ENCODE measurements at places on chromosomes 6 and 20. TPM values are rescaled to one million over a fixed set of nuclear protein-coding genes. Genes with fewer than 3 reads are reported as not detected.

DNA sequence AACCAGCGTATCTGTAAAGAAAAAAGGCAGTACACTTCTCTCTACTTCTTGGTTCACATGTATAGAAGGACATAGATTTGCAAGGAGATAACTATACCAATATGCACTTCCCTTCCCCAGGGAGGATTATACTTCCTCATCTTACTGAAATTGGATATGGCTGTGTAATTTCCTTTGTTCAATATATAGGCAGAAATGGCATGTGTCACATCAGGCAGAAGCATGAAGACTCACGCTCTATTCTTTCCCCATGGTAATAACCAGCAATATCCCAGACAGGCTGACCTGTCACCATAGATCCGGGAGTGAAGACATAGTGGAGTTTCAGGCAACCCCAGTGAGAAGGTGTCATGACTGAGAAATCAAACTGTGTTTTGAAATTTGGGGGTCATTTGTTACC, 518.3 kb downstream of the KIF16B start:
- no peaks in the 10 kb centered on the region for H3K27me3 ChIP-seq
- no peaks in the 10 kb centered on the region for H3K4me1 ChIP-seq
- H3K36me3 ChIP-seq, result no peaks in the 10 kb centered on the region
- no peak for DNase-seq

DNA sequence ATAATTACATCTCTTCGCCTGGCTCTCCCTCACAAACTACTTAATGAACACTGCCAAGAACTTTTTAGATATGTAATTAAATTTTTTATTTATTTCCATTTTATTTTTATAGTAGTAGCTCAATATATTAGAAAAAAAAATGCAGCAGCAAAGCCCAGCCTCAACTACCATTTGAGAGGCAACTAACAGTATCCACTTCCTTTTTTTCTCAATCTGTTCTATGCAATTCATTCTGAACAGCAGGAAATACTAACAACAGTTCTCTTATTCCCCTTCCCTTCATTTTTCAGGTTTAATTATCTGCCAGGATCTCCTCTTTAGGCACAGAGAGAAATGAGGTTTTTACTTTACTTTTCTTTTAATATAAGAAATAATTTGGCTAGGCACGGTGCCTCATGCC, 112.7 kb downstream of the ZNF217 start:
- DNase-seq, result no peak
- no peaks in the 10 kb centered on the region for H3K27me3 ChIP-seq
- H3K27ac ChIP-seq, result no peak overlapping the region
- H3K36me3 ChIP-seq, result no peaks in the 10 kb centered on the region
- H3K4me3 ChIP-seq, result no peak overlapping the region

GRCh38 chr6:129194306-129194941, 311.5 kb downstream of the LAMA2 start:
- no peaks in the 10 kb centered on the region for H3K36me3 ChIP-seq
- no peaks in the 10 kb centered on the region for H3K27me3 ChIP-seq
- DNase-seq, result no peak

RBM24 gene
- not detected for total RNA-seq

DNA sequence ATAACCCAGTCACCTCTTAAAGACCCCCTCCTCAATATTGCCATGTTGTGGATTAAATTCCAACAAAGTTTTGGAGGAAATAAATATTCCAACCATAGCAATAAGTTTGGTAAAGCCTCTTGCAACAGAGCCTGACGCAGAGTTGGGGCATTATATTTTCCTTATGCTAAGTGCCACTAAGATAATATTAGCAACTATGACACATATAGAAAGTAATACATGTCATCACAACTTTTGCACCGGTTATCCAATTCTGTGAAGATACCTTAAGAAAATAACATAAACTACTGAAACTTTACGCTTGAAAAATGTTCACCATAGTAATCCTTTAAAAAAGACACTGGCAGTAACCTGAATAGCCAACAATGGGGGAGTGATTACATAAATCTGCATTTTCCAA, 52.2 kb upstream of the TRERF1 start:
- H3K27me3 ChIP-seq, result no peaks in the 10 kb centered on the region
- no peaks in the 10 kb centered on the region for H3K36me3 ChIP-seq
- H3K4me1 ChIP-seq, result no peaks in the 10 kb centered on the region
- no peak overlapping the region for H3K4me3 ChIP-seq

GRCh38 chr20:2127238-2127637, 25.6 kb downstream of the STK35 start:
- no peak overlapping the region for H3K27ac ChIP-seq
- H3K4me3 ChIP-seq, result no peak overlapping the region
- H3K27me3 ChIP-seq, result no peaks in the 10 kb centered on the region

DNA sequence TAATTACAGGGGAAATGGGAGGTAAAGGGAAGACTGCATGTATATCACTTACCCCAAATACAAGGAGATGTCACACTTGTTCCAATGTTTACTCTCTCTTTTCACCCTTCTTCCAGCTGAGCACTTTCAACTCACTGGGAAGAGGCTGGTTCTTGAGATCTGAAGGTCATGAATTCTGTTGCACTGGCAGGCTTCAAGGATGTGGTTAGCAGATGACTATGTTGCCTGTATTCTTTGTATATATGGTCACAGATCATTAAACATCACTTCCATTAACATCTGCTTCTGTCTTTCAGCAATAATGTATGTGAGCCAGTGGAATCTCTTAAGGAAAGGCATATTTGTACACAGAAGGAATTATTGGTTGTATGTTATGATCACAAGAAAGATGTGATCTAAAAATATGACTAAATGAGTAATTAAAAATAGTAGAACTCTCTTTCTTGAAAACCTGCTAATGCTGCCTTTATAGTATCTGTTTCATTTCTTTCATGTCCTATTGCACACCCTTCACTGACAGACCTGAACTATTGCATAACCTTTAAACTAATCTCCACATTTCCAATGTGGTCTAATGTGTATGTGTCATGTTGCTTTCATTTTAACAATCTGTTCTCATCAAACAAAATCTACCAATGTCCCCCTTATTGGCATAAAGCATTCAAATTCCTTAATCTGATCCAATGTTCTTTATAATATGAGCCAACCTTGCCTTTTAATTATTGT, 131.4 kb upstream of the EPHA7 start:
- H3K4me1 ChIP-seq, result no peaks in the 10 kb centered on the region
- no peaks in the 10 kb centered on the region for H3K36me3 ChIP-seq
- H3K27me3 ChIP-seq, result no peaks in the 10 kb centered on the region
- H3K4me3 ChIP-seq, result no peak overlapping the region
- no peak overlapping the region for H3K27ac ChIP-seq
- no peak for DNase-seq

RRAGD gene
- 7.3 TPM for total RNA-seq

DNA sequence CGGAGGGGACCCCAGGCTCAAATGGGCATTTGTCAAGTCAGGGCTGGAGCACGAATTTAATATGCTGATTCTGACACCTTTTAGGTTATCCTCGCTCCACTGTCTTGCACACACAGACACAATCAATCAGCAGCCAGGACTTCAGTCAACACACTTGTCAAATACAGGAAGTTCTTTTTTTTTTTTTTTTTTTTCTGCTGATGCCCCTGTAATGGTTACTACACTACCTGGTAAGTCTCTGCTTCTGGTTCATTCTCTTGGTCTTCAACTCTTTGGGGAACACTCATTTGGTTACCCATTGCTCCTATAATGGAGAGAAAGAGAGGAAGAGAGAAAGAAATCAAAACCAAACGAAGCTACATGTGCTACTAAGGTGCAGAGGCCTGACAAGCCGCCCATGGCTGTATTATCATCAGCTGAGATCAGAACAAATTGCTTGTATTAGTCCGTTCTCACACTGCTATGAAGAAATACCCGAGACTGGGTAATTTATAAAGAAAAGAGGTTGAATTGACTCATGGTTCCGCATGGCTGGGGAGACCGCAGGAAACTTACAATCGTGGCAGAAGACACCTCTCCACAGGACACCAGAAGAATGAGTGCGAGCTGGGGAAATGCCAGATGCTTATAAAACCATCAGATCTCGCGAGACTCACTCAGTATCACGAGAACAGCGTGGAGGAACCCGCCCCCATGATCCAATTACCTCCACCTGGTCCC, 11.8 kb downstream of the BCAS1 start:
- H3K4me1 ChIP-seq, result no peaks in the 10 kb centered on the region
- H3K27ac ChIP-seq, result no peak overlapping the region
- H3K4me3 ChIP-seq, result no peak overlapping the region
- H3K27me3 ChIP-seq, result no peaks in the 10 kb centered on the region

GRCh38 chr6:148944608-148945007, 197.8 kb downstream of the UST start:
- no peak for DNase-seq
- H3K27me3 ChIP-seq, result no peaks in the 10 kb centered on the region
- H3K4me1 ChIP-seq, result no peaks in the 10 kb centered on the region
- no peak overlapping the region for H3K4me3 ChIP-seq
- H3K27ac ChIP-seq, result no peak overlapping the region

BPIFA1 gene
- total RNA-seq, result not detected

DNA sequence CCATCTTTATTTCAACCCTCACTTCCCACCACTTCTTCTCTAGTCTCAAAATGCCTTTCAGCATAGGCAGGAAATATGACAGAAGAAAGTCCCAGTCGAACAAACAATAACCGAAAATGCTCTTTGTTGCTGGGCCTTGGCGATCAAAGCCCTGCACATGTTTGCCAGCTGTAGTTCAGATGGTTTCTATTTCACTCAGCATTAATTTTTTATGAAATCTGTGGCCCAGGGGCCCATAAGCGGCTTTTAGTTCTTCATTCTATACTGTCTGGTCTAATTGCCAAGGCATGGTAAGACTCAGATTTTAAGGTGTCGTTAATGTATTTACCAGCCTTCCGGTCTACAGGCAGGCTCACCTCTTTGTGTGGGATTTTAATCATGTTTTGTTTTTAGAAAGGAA, 10.9 kb upstream of the F13A1 start:
- no peaks in the 10 kb centered on the region for H3K4me1 ChIP-seq
- H3K27ac ChIP-seq, result no peak overlapping the region
- no peak overlapping the region for H3K4me3 ChIP-seq
- no peaks in the 10 kb centered on the region for H3K27me3 ChIP-seq
- no peak for DNase-seq
- H3K36me3 ChIP-seq, result no peaks in the 10 kb centered on the region

- no peak for DNase-seq
- H3K27me3 ChIP-seq, result no peaks in the 10 kb centered on the region
- H3K4me1 ChIP-seq, result no peaks in the 10 kb centered on the region
- H3K27ac ChIP-seq, result no peak overlapping the region
Measured at GRCh38 chr6:87071683-87072082, 23.2 kb downstream of the CGA start.

DNA sequence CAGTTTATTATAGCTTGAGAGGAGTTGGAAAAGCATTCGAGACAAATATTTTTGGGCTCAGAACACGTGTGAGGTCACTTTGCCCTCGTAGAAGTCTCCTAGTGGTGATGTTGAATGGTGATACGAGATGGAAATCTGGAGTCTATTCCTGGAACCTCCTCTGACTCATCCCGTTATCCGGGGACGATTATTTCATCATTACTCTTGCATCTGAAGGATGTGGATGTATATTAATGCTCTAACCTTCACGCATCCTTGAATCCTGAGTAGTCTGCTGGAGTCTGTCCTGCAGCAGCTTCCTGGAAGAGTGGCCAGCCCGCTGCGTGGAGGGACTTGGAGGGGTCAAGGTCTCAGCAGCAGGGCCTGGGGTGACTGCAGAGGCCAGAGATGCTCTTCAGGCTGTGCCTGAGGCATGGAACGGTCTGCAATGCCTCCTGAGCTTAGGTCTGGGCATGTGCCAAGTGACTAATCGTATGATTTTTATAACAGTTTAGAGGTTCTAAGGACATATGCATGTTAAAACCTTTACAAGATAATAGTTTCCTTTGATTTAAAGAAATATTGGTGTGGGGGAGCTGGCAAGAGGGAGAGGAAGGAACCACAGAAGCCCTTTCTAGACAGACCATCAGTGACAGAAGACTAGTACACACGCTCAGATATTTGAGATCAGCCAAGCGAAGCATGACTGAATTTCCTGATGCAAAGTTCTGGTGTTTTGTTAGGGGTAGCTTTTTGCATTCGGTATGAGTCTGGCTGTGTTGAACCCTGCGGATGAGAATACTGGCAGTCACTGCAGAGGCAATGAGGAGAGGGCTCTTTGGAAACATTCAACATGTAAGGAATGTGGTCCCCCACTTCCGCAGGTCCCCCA, 400.2 kb downstream of the QKI start:
- H3K4me1 ChIP-seq, result no peaks in the 10 kb centered on the region
- H3K36me3 ChIP-seq, result no peaks in the 10 kb centered on the region
- no peaks in the 10 kb centered on the region for H3K27me3 ChIP-seq
- no peak overlapping the region for H3K27ac ChIP-seq

- no peaks in the 10 kb centered on the region for H3K27me3 ChIP-seq
- H3K4me3 ChIP-seq, result no peak overlapping the region
- no peak overlapping the region for H3K27ac ChIP-seq
- H3K36me3 ChIP-seq, result no peaks in the 10 kb centered on the region
Measured at GRCh38 chr20:56323206-56323605, 35.6 kb upstream of the FAM210B start.

GRCh38 chr6:35640017-35640664, 48.6 kb downstream of the FKBP5 start:
- H3K36me3 ChIP-seq, result peaks cover 8% of the 10 kb centered on the region
- H3K27ac ChIP-seq, result no peak overlapping the region
- H3K27me3 ChIP-seq, result no peaks in the 10 kb centered on the region
- DNase-seq, result no peak

- H3K4me3 ChIP-seq, result no peak overlapping the region
- H3K4me1 ChIP-seq, result no peaks in the 10 kb centered on the region
- no peaks in the 10 kb centered on the region for H3K36me3 ChIP-seq
- H3K27me3 ChIP-seq, result no peaks in the 10 kb centered on the region
- DNase-seq, result no peak
Measured at GRCh38 chr6:19175023-19175422, 662.1 kb upstream of the ID4 start.

DNA sequence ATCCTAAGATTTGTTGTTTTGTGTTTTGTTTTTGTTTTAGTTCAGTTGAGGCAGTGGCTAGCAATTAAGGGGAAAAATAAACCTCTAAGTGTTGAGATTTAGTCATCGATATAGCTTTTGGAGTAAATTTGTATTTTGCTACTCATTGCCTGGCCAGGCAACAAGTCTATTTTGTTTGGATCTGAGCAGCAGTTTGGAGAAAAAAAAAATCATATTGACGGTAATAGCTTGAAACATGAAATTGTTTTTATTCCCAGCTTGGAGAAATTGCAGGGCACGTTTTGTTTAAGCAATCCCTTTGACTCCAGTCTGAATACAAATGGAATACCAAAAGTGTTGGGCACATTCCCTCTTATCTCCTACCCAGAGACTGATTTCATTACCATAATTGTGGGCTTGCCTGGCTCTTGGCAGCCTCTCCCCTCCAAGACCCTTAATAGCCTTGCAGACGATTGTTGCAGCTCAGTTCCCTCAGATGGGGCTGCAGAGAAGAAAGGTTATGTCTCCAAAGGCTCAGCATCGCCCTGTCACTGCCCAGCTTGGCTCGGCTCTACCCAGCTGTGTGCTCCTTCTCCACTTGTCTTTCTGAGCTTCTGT, 56.0 kb downstream of the ISM1 start:
- no peak overlapping the region for H3K27ac ChIP-seq
- no peak overlapping the region for H3K4me3 ChIP-seq
- H3K27me3 ChIP-seq, result no peaks in the 10 kb centered on the region
- no peaks in the 10 kb centered on the region for H3K36me3 ChIP-seq
- no peaks in the 10 kb centered on the region for H3K4me1 ChIP-seq

POU5F1 gene
- not detected for total RNA-seq

Measured in CD8-positive, alpha-beta memory T cell (primary cell).